ENCODE measurements at places on chromosomes 6 and 20.

- DNase-seq: no peak
Measured at GRCh38 chr6:49826743-49827406, 39.5 kb downstream of the CRISP1 start.

DNA sequence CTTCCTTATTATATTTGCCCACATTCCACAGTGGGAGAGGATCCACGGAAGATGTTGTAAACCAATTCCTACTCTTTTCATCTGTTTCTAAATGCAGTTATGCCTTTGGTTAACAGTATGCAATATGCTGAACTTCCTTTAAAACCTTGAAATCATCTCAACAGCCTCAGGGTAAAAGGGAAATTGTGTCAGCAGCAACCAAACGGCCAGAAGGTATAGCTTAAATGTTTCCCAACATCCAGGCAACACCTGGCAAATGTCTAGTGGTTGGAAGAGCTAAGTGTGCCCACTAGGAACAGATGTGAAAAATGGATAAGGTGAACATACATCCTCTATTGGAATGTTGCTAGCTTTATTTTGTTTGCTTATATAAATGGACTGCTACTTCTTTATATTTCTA lies 164.8 kb downstream of the FAXC start:
- DNase-seq: no peak

DNA sequence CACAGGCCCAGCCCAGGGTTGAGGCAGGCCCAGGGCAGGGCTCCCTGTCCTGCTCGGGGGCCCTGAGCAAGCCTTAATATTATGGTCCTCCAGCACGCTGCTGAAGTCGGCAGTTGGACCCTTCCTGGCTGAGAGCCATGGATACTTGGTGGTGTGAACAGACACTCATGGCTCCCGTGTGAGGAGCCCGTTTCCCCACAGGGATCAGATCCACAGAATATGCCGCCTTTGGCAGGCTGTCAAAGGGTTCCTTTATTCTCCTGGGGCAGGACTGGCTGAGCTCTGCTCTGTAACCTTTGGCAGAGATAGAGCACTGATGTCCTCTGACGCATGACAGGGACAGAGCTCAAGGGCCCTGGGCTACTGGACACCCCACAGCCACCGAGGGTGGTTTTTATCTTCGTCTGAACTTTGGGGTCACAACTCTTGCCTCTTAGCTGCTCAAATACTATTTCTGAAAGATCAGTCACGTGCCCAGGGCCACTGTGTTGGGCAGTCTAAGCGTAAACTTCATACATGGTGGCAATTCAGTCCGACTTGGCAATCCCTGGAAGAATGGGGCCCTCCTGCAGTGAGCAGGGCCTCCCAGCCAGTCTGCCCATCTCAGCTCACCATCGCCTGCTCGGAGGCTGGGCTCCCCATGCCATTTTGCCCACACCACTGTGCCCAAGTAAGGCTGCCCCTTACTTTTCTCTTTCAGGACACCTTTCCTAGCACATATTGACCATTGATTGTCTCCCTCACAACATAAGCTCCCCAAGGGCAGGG lies 49.1 kb downstream of the TTI1 start:
- DNase-seq: no peak

- peak; percentile 60 for DNase-seq
Measured at GRCh38 chr6:113879186-113880096, 22.3 kb downstream of the MARCKS start.

DNA sequence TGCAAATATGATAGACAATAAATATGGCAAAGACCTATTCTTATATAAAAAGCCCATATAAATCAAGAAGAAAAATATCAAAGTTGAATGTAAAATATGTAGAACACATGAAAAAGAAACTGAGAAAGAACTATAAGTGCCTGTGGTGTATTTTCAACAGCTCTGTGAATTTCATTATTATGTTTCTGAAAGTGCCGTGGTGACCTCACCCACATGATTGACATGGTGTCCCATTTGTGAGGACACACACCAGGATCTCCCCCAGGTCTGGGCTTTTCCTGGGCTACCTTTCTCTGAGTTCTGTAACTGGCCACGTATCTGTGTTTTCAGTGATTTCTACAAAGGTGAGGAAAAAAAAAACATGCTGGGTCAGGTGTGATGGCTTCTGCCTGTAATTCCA lies 86.7 kb downstream of the BMP6 start:
- DNase-seq: no peak

- DNase-seq: peak; percentile 85
Measured at GRCh38 chr6:31737315-31737990, 1.1 kb upstream of the CLIC1 start.
